Dermis blood vessel endothelial cell (primary cell): ENCODE measurements at places on chromosomes 1 and 21.

DNA sequence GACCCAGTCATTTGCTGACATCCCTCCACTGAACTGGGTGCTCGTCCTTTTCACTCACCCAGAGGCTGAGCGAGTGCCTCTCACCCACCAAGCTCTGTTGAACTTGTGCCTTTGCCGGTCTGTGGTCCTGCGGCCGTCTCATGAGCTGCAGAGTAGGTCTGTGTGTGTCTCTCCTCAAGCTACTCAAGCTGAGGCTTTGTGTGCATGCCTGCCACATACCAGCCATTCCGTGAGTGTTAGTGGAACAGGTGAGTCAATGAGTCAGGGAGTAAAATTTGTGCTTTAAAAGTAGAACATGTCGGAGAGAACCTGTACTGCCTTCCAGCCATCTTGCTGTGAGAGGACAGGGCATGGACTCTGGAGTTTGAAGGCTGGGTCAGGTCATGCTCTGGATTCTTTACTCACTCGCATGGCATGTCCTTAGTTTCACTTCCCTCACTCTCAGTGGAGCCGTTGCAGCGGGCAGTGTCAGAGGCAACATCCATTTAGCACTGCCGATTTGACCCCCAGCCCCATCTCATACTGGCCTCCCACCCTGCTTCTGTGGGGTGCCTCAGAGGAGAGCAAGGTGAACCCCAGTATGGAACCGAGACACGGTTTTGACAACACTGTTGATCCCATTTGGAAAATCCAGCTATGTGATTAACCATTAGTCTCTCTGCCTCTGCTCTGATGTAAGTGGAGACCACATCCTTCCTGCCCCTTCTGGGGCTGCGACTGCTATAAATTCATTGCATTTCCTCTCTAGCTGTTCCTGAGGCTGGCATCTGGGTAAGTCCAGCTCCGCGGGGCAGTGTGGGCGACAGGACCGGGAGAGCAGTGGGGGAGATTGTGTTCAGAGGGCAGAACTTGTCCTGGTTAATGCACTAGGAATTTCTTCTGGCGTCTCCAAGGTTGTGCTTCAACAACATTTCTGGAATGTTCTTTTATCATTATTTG is at the start of gene NLRP3:
Gene NLRP3, plus strand, starts transcription at position 751 of the 939 bp plus-strand sequence. CDS start 2,628 bp downstream, outside the sequence.
- DNase-seq: no peak

- DNase-seq: peak; percentile 3
Observed at GRCh38 chr21:15552914-15553494, 176.8 kb upstream of the USP25 start.

DNA sequence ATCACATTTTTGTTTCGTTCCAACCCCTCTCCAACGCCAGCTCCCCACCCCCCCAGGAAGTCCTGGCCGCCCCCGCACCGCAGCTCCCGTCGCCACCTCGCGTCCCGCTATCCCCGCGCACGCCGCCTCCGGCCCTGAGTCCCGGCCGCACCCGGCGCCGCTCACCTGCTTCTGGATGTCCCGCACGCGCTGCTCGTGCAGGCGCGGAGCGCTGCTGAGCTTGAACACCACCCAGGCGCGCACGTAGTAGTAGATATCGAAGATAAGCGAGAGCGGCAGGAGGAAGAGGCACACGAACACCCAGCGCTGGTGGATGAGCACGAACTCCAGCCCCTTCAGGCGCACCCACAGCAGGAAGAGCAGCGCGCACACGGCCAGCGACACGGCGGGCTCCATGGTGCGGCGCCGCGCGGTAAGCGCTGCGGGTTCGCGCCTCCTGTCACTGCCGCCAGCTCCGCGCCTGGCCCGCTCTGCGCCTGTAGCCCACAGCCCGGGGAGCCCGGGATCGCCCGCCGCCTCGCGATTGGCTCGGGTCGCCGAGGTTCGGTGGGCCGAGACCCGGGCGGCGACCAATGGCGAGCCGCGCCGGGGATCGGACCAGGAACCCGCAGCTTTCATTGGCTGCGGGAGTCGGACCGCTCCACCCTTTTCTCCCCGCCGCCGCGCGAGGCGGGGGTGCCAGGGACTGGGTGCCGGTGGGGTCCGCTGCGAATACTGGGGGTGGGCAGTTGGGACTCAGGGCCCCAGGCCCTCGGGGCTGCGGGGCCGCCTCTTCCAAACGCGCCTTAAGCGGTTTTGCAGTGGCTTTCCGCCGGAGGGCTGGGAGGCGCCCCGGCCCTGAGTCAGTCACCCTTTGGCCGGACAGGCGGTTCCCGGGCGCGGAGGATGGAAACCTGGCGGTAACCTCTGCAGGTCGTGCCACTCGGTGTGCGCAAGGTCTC is at the start of gene DHCR24:
Gene DHCR24, minus strand, starts transcription at position 472 of the 941 bp plus-strand sequence. Its CDS starts 76 bp downstream, at position 396.
- peak; percentile 88 for DNase-seq

GRCh38 chr1:243438815-243439214 is 183.0 kb downstream of the SDCCAG8 start:
- no peak for DNase-seq

DNA sequence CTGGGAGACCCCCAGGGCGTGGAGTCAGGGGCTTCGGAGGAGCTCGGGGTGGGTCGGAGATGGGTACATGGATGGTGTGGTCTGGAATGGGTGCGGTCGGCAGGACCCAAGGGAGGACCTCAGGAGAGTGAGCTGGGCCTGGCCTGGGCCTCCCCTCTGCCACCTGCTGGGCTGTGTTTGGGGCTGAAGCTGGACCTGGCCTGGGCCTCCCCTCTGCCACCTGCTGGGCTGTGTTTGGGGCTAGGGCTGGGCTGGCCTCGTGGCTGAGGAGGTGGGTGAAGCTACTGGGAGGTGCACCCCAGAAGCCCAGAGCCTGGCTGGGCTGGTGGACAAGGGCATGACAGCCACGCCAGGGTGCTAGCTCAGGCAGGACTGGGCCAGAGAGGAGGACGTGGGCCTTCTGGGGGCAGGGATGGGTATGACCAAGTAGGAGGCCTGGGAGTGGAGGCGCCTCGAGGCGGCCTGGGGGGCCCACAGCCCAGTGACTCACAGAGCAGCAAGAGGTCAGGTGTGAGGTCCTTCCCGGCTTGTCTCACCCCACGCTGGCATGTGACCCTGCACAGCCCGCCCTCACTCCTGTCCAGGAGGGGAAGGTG is 14.5 kb downstream of the SAMD11 start:
- DNase-seq: peak; percentile 48

- DNase-seq: peak; percentile 26
Observed at GRCh38 chr1:205632669-205633169, 908 bp upstream of the ELK4 start.

DNA sequence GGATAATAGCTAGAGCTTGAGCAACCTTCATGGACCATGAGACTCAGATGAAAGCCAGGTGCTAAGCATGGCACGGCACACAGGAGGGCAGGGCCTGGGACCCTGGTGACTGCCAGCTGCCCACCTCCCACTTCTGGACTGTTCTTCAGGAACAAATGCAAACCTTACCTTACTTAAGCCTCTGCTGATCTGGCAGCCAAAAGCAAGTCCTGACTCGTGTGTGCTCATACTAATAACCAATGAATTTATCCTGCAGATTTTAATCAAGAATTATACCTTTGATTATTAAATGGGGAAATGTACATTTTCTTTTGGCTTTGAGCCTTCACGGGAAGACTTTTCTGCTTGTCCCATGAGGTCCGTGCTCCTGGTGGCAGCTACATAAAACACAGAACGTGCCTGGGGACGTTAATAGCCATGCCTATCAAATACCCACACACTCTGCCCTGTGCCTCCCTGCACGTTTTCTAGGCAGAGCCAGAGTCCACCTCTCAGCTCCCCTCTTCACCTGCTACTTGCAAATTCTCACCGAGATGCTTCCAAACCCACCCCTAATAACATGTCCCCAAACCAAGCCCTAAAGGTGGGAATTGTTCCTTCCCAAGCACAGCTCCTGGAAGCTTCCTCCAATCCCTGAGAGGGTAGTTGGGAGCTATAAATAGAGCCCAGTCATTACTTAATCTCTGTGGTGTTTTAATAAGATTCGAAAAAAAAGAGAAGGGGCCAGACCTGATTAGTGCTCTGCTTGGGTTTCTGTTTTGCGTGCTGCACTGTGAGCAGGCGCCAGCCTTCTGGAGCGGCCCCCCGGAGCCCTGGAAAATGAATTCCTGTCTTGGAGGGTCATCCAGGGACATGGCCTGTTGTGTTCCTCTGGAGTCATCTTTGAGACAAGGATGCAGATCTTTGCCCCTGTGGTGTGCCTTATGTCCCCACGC is 33.5 kb downstream of the SLC1A7 start:
- DNase-seq: no peak

- peak; percentile 59 for DNase-seq
Observed at GRCh38 chr1:226738421-226738994, 574 bp downstream of the ITPKB start.

- DNase-seq: no peak
Observed at GRCh38 chr1:178921499-178921898, 50.6 kb upstream of the ANGPTL1 start.

GRCh38 chr1:60978421-60979357 is 103.7 kb upstream of the NFIA start:
- peak; percentile 71 for DNase-seq

DNA sequence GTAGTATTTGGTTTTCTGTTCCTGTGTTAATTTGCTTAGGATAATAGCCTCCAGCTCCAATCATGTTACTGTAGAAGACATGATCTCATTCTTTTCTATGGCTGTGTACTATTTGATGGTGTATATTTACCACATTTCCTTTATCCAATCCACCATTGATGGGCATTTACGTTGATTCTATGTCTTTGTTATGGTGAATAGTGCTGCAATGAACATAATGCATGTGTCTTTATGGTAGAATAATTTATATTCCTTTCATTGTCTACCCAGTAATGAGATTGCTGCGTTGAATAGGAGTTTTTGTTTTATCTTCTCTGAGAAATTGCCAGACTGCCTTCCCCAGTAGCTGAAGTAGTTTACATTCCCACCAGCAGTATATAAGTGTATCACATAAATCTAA is 538.8 kb downstream of the LRRIQ3 start:
- DNase-seq: no peak

GRCh38 chr1:6913086-6913485 is 127.8 kb downstream of the CAMTA1 start:
- no peak for DNase-seq

GRCh38 chr1:33191731-33192275 is 10.0 kb upstream of the TRIM62 start:
- DNase-seq: no peak

GRCh38 chr1:8555582-8555981 is 237.7 kb downstream of the SLC45A1 start:
- DNase-seq: no peak

DNA sequence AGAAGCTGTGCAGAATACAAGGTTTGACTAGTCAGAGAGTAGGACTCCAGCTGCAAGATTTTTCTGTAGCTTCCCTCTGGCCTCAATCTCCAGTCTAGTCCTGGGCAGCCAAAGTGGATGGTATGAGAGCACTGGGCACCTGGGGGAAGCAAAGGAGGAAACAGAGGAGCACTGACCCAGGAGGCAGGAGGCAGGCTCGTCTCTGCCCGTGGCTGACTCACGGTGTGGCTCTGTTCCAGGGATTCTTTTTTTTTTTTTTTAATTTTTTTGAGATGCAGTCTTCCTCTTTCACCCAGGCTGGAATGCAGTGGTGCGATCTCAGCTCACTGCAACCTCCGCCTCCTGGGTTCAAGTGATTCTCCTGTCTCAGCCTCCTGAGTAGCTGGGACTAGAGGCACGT is 4.1 kb upstream of the NPPB start:
- peak; percentile 49 for DNase-seq

GRCh38 chr21:25582888-25583287 is 24.4 kb downstream of the MRPL39 start:
- no peak for DNase-seq

- peak; percentile 78 for DNase-seq
Observed at GRCh38 chr1:9615316-9616063, 26.8 kb downstream of the TMEM201 start.

- no peak for DNase-seq
Observed at GRCh38 chr1:116105996-116106395, 5.2 kb upstream of the MAB21L3 start.

- peak; percentile 66 for DNase-seq
Observed at GRCh38 chr1:45205011-45205909, 1.1 kb downstream of the ZSWIM5 start.

DNA sequence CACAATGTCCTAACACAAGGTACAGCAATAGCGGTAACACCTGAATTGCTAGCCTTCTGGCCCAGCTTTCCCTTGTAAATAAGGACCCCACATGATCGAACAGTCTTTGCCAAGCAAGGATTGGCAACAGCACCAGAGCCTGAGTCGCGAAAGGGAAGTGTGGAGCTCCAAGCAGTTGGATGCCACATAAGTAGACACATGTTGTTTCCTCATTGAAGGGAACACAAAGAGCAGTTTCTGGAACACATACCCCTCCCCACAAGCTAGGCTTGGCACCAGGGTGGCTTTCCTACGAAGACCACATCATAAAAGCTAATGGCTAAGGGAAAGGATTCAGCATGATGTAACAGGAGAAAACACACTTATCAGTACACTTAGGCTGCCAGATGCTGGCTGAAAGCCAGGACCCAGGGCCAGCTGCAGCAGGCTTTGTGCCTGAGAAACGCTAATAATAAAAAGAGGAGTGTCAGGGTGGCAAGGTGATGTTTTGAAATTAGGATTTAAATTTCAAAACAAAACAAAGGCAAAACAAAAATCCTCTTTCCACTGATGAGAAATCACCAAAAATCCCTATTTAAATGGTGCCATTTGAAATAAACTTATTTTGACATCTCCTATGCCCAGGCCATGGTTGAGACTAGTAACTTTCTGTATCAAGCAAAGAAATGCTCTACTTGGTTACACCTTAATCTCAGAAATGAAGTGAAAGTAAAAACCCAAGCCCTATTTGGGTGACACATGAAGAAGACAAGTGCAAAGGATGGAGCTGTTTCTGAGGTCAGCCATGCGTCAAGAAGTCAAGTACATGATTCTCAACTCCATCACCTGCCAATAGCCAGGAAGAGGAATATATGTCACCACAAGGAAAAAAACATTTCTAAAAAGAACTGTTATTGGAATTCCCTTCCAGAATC is 11.9 kb upstream of the CPLANE2 start:
- DNase-seq: peak; percentile 96

- no peak for DNase-seq
Observed at GRCh38 chr21:30104241-30104640, 62.4 kb downstream of the CLDN17 start.

GRCh38 chr1:239930686-239931262 is 160.9 kb upstream of the FMN2 start:
- no peak for DNase-seq

GRCh38 chr1:178405137-178405536 is 91.6 kb downstream of the CLEC20A start:
- DNase-seq: no peak

GRCh38 chr21:42331660-42332059 is 16.5 kb upstream of the TFF3 start:
- DNase-seq: no peak
